ENCODE measurements at places on chromosomes 4 and X. TPM values are rescaled to one million over a fixed set of nuclear protein-coding genes. Genes with fewer than 3 reads are reported as not detected.
A peak's percentile ranks its signal among the peaks of the same experiment; 100 is the strongest.

DNA sequence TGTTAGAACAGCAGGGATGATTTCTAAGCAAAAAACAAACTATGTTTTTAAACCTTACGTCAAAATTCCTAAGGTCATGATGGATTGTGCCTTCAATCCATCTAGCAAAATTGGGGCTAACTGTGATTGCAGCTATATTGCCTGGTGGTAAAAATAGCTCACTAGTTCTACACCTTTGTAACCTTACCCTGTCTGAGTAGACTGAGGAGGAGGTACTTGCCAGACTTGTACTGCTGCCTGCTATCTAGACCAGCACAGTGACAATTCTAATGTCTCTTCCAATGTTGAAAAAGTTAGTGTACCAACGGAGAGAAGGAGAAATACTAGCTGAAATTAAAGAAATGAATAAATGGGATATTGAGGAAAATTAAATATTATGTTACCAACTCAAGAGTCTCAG is 30.3 kb downstream of the ATP11C start:
- no peak overlapping the region for H3K4me3 ChIP-seq
- peaks cover 21% of the 10 kb centered on the region for H3K4me1 ChIP-seq
- H3K27ac ChIP-seq, result no peak overlapping the region
- no peaks in the 10 kb centered on the region for H3K36me3 ChIP-seq

The ARHGAP10 gene
- 9.6 TPM for total RNA-seq

DNA sequence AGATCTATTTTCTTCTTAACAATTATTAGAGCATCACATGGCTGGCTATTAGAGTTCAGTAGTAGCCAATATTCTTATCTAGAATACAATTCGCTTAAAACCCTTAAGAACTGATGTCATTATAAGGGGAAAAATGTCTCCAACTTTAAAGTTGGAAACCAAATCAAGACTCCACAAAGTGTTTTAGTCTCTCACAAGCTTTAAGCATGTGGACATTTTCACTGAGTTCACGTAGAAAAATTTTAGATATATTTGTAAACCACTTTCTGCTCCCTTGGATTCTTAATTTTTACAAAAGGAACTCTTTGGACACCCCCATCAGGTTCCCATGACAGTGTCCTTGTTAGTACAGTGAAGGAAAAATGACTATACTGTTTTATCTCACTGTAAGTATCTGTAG is 123.9 kb upstream of the NAP1L5 start:
- peak overlapping the region; percentile 18 for H3K4me3 ChIP-seq
- no peak for DNase-seq
- H3K36me3 ChIP-seq, result no peaks in the 10 kb centered on the region
- H3K4me1 ChIP-seq, result peaks cover 26% of the 10 kb centered on the region
- H3K27ac ChIP-seq, result no peak overlapping the region

The RHOXF1 gene
- total RNA-seq, result not detected

DNA sequence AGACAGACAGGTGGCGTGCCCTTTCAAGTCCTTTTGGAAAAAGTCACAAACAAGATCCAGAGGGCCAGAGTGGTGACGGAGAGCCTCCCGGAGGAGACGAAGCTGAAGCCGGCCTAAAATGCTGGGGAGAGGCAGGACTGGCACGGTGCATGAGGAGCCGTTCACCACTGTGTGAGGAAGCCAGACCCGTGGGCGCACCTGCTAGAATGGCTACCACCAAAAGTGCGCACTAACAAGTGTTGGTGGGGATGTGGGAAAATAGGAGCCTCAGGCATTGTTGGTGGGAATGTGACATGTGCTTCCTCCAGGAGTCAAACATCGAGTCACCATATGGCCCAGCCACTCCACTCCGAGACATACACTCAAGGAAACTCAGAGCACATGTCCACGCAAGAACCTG is 67.4 kb upstream of the HELT start:
- H3K36me3 ChIP-seq, result no peaks in the 10 kb centered on the region
- H3K4me3 ChIP-seq, result no peak overlapping the region
- no peak overlapping the region for H3K27ac ChIP-seq

GRCh38 chr4:76022677-76023076 is 620 bp downstream of the CXCL10 start:
- DNase-seq, result no peak
- no peak overlapping the region for H3K4me3 ChIP-seq
- H3K36me3 ChIP-seq, result no peaks in the 10 kb centered on the region
- peaks cover 12% of the 10 kb centered on the region for H3K27me3 ChIP-seq
- H3K27ac ChIP-seq, result no peak overlapping the region
- H3K4me1 ChIP-seq, result no peaks in the 10 kb centered on the region

Measured in WTC11 (cell line).